ENCODE measurements at places on chromosomes 7 and 10.

DNA sequence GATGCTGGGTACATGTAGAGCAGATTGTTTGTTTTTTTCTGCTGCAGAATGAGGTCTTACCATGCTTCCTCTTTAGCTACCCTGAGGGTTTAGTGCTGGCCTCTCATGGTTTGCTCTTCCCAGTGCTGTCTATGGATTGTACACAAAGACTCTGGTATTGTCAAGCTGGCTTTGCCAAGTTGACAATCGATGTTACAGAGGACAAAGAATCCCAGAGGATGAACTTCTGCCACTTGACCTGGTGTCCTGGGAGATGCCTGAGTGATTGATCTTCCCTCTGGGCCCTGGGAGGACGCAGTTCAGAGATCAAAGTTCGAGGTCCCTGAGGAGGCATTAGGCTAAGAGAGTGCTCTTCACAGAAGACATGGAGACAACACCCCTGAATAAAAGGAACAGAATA, 865.4 kb downstream of the CCSER2 start:
- DNase-seq = no peak

DNA sequence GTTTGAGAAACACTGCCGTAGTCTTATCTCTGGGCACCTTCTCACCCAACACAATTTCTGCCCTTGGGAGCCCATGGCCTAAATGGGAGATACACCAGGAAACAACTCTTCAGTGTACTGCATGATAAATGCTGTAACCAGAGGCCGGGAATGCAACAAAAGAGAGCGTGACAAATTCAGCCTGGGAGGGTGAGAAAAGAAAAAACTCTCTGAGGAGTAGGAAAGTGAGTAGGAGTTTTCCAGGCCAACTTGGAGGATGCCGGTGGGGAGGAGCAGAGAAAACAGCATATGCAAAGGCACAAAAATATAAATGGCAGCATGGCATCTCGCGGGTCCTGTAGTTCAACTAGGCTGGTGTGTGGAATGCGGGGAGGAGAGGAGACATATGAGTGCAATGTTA, 624.5 kb downstream of the PARD3 start:
- DNase-seq = no peak

DNA sequence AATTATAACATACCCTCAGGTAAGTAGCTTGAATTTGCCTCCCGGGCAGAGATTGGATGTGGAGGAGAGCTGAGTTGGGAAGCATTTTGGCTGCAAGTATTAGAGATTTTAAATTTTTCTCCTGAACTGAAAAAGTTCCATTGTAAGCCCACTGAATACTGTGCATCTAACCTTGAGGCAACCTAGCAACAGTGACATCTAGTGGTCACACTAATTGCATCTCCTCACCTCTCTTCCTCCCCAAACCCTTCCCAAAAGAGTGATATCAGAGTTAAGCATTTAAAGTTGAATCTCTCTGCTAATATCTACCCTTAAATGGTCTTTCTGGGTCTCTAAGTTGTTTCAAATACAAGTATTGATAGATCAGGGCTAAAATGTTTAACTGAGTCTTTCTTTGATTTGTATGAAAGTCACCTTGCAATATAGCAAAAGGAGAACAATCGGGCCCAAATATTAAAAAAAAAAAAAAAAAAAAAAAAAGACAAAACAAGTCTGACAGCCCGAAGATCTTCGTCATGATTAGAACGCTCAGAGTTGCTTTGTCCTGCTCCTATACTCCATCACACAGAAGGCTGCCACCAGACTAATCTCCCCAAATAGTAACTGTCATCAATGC, 40.4 kb upstream of the DLX5 start:
- peak; percentile 57 for DNase-seq

- no peak for DNase-seq
Observed at GRCh38 chr10:43123361-43124093, 14.7 kb upstream of the CSGALNACT2 start.

- no peak for DNase-seq
Observed at GRCh38 chr7:148772297-148773089, 73.8 kb downstream of the CUL1 start.

DNA sequence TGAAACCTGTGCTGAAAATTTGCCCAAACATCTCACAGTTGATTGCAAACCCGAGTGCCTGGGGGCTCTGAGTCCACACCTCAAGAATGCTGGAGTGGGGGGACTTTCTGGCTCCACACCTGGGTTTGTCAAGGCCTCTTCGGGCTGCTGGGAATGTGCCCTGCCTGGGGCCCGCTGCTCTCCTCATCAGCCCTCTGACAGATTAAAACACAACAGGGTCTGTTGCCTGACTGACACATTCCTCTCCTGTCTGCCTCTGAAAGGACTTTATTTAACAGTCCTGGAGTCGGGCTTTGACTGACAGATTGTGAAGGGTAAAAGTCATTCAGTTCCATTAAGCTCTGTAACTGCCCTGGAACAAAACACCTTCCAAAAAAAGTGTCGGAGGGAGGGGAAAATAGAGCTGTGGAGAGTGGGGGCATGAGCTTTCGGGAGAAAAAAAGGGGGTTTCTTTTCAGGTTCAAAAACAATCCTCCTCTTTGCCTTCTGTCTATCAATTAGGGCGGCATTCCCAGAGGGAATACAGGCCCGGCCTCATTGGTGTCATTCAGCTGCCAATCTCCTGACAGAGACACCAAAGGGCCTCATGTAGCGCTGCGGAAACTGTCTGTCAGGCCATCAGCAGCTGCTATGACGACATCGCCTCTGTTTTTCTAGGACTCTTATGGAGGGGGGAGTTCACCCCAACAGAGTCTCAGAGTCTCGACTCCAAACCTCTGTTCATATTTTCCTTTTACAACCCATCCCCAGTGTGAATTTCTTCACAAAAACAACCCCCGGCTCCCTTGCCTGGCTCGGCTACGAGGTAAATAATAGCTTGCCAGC, 398.8 kb upstream of the NFE2L3 start:
- DNase-seq = peak; percentile 78

GRCh38 chr10:104123397-104123796, 1.4 kb downstream of the SFR1 start:
- peak; percentile 45 for DNase-seq

- DNase-seq = no peak
Observed at GRCh38 chr10:26219676-26220075, 3.1 kb downstream of the GAD2 start.

GRCh38 chr7:9083837-9084236, 650.4 kb downstream of the NXPH1 start:
- DNase-seq = no peak

DNA sequence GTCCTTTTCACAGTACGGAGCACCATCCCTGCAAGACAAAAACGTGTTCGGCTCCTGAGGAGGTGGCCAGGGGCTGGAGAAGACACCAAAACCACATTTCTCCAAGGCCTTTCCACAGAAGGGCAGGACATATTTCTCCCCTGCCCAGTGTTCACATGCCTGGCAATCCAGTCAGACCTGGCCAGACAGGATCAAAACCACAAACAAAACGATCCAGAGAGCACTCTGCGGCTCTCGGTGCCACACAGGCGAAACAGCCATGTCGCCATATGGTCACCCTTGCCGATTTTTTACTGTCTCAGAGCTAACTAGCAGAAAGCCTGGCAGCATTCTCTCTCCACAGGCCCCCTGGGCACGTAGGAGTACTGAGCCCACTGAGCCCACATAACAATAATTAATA, 113.0 kb downstream of the ABLIM1 start:
- peak; percentile 95 for DNase-seq

- no peak for DNase-seq
Observed at GRCh38 chr10:3263747-3264146, 91.2 kb upstream of the PITRM1 start.

- DNase-seq = no peak
Observed at GRCh38 chr7:27665531-27665930, 2.8 kb upstream of the HIBADH start.

DNA sequence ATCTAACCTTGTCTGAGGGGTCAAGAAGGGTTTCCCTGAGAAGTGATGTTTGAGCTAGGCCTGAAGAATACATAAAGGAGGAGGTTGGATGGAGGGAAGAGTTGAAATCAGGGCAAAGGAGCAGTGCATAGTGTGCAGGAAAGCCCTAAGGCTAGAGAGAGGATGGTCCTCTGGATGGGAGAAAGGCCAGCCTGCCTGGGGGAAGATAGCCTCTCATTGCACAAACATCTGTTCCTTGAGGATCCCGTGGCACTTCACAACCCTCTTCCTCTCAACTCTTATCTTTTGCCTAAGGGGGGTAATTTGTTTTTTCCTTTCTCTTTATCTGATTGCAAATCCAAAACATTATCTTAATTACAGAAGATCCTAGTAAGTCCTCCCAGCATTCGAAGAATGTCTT, 35.7 kb downstream of the STAMBPL1 start:
- no peak for DNase-seq

DNA sequence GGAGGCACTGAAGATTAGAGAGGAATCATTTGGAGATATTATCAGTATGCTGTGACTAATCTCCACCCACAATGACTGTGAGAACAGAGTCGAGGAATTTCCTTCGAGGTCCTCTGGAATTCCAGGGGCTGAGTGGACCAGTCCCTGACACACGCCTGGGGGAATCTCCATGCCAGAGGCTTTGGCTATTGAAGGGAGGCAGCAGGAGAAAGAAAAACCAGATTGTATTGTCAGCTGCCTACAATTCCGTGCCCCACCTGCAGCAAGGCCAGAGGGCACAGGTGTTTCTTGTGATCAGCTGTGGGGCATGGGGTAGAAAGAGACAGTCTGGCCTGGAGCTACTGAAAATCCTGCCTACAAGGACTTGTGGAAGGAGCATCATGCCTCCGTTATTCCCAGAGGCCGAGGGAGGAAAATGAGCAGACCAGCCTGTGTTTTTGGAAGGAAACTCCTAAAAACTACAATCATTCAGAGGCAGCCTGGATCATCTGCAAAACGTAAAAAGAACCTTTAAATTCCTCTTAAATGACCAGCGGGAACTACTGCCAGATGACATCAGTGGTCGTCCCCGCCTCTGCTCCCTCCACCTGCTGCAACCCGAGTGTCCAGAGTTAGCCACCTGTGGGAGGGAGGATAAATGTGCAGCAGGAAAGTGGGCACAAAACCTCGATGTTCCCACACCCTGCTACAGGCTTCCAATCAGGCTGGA, 25.4 kb upstream of the ANK3 start:
- DNase-seq = no peak

DNA sequence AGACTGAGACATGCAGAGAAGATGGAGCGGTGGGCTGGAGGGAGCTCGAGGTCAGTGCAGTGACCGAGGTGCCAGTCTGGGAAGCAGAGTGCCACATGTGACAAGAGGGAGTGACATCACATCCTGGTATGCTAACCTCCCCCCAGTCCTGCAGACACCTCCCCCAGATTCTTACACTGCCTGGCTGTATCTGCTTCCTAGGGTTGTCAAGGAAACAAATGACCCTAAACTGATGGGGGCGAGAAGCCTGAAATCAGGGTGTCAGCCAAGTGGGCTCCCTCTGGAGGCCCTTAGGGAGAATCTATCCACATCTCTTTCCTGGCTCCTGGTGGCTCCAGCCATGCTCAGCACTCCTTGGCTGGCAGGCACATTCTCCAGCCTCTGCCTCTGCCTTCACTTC, 316.1 kb upstream of the ZMIZ1 start:
- no peak for DNase-seq
